ENCODE measurements at places on chromosomes 11 and 22. TPM values are rescaled to one million over a fixed set of nuclear protein-coding genes. Genes with fewer than 3 reads are reported as not detected.

The OSBP2 gene
- total RNA-seq = 3.0 TPM

The TH gene
- total RNA-seq = 0.40 TPM

The HBE1 gene
- total RNA-seq = not detected

The POU2AF1 gene
- 2.6 TPM for total RNA-seq

The FGF19 gene
- not detected for total RNA-seq

The PAMR1 gene
- total RNA-seq = 0.36 TPM

The PHETA2 gene
- 5.5 TPM for total RNA-seq

The VSIG2 gene
- 8.8 TPM for total RNA-seq

The HSPB2 gene
- 0.32 TPM for total RNA-seq

The RIC3 gene
- total RNA-seq = 4.7 TPM

The TEAD1 gene
- total RNA-seq = 35.3 TPM

The BIK gene
- 22.9 TPM for total RNA-seq

The ACTN3 gene
- total RNA-seq = 0.44 TPM

The MYRF gene
- 0.88 TPM for total RNA-seq

The NCAM1 gene
- total RNA-seq = 0.60 TPM

The UBE2L3 gene
- total RNA-seq = 35.9 TPM

The ALG12 gene
- 10.1 TPM for total RNA-seq

The CASP12 gene
- not detected for total RNA-seq

The TRIM49C gene
- total RNA-seq = not detected

The CRYBB3 gene
- 0.64 TPM for total RNA-seq

The CAVIN3 gene
- total RNA-seq = 11.8 TPM

The GGTLC3 gene
- not detected for total RNA-seq

The OR52N4 gene
- total RNA-seq = not detected
